ENCODE measurements at places on chromosomes 7 and 10.
A peak's percentile ranks its signal among the peaks of the same experiment; 100 is the strongest.

- no peak for DNase-seq
These were observed 58.1 kb upstream of the LBX1 start for GRCh38 chr10:101287183-101287996.

- DNase-seq, result no peak
These were observed 46.4 kb upstream of the PPP1R3C start for GRCh38 chr10:91679296-91679695.

DNA sequence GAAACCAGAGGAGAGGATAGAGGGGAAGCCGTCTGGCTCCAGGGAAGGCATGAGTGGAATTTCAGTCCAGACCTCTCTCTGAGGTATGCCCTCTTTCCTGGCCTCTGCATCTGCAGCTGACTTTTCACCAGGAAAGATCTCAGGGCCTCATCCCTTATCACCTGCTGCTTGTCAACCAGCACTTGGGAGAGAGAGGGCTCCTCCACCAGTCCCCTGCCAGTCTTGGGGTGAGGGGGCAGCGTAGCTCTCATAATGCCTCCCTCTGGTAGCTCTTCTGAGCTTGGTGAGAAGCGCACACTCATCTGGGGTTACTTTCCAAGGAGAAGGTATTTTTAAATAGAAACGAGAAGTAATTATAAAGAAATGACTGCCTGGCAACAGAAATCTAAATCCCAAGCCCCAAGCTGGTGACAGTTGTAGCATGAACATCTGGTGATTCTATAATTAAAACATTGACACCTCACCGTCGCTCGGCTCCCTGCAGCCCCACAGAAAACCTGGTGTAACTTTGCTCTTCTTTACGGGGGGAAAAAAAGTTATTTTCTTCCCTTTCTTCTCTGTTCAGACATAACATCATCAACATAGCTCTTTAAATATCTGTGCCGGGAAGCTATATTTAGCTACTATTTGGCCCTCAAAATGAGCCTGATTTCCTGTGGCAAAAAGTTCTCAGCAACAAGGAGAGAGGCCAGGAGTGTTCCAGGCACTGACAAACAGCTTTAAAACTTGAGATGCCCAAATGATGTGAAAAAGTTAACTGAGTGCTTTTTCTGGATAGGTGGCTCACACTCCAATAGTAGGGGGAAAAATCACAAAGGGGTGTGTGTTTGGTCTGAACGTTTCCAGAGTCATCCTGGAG is 26.9 kb downstream of the HIP1 start:
- no peak for DNase-seq

GRCh38 chr7:43569424-43569823 is 13.5 kb upstream of the STK17A start:
- no peak for DNase-seq

DNA sequence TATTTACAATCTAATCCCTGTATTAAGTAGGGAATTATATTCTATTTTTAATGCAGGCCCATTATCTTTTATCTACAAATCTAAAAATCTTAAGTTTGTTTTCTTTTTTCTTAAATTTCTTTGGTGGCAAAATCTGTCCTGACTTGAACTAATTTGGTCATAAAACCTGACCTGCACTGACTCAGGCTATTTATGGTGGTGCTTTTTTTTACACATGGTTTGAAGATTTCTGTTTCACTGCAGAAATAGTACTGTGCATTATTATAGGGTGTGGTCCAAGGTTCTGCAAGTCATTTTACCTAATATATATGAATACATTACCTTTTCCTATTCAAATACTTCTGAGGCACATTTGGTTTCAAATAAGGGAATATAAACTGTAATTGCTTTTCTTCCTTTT is 137.0 kb downstream of the CD36 start:
- DNase-seq, result no peak

GRCh38 chr10:111128331-111129180 is 51.7 kb downstream of the ADRA2A start:
- DNase-seq, result no peak

- DNase-seq, result no peak
These were observed at the start of gene C10orf53 for GRCh38 chr10:49679480-49679893. TSS of gene C10orf53 (plus strand) at chr10:49679651. CDS start at chr10:49679698, 47 bp downstream.

DNA sequence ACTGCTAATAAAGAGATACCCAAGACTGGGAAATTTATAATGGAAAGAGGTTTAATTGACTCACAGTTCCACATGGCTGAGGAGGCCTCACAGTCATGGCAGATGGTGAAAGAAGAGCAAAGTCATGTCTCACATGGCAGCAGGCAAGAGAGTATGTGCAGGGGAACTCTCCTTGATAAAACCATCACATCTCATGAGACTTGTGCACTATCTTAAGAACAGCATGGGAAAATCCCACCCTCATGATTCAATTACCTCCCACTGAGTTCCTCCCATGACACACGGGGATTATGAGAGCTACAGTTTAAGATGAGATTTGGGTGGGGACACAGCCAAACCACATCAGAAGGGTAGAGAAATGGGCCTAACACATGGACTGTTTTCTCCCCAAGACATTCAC is 156.3 kb downstream of the CCDC71L start:
- DNase-seq, result no peak

DNA sequence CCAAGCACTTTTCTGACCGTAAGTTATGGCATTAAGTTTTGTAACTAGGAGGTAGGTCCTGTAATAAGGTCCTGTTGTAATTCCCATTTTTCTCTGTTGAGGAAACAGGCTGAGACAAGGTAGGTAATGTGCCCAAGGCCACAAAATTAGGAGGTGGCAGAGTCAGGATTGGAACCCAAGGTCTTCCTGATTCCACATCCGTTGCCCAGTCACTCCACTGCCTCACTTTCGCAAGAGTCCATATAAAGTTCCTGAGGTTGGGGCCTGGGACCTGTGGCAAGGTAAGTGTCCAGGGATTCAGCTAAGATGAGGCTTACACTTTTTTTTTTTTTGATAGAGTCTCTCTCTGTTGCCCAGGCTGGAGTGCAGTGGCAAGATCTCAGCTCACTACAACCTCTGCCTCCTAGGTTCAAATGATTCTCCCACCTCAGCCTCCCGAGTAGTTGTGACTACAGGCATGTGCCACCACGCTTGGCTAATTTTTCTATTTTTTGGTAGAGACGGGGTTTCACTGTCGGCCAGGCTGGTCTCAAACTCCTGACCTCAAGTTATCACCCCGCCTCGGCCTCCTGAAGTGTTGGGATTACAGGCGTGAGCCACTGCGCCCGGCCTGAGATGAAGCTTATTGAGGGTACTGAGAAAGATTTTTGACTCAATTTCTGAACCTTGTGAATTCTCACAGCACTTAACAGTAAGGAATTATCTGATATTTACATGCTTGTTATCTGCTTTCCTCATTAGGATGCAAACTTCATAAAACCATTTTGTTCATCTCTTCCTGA is 20.3 kb upstream of the GNA12 start:
- no peak for DNase-seq

DNA sequence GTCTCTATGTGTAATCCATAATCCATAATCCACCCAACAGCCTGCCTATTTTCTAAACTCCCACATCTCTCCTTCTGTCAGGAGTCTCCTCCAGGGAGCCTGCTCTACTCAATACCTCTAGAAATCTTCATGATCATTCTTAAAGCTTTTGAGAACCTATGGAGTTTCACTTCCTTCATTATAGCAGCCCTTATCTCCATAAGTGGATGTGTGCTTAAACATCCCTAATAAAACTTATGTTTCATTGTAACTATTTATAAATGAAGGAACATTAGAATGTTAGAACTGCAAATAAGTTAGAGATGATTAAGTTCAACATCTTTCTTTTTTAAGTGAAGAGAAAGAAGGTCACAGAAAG is 8.5 kb downstream of the CPED1 start:
- no peak for DNase-seq

- DNase-seq, result no peak
These were observed 46.2 kb upstream of the PDE1C start for GRCh38 chr7:32116436-32116835.

GRCh38 chr7:12322284-12322902 is 81.3 kb downstream of the VWDE start:
- no peak for DNase-seq

GRCh38 chr7:70082099-70082611 is 483.9 kb downstream of the AUTS2 start:
- no peak for DNase-seq

- no peak for DNase-seq
These were observed 71.8 kb downstream of the ZEB1 start for GRCh38 chr10:31390804-31391203.

GRCh38 chr7:135774284-135774683 is 25.7 kb upstream of the FAM180A start:
- no peak for DNase-seq

- DNase-seq, result peak; percentile 68
These were observed 112.5 kb upstream of the RHEB start for GRCh38 chr7:151631953-151632749.

DNA sequence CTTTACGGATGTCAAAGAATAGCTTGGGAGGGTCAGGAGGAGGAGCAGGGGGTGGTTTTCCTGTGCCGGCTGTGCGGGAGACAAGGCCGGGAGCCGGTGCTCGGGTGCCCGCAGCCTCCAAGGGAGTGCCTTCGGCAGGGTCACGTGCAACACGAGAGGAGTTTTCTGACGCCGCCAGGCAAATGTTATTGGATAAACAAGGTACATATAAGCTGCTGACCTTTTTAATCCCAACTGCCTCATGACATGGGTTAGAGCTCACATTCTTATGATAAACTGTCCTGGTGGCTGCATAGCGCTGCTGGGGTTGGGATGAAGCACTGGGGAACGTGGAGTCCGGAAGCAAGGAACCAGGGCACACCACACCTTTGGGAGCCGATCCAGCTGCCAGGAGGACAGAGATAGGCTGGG is 124.8 kb upstream of the PDLIM1 start:
- no peak for DNase-seq

- no peak for DNase-seq
These were observed 549.4 kb upstream of the NRP1 start for GRCh38 chr10:33883881-33884280.

- DNase-seq, result no peak
These were observed 97.5 kb upstream of the PRSS58 start for GRCh38 chr7:142355328-142355727.

DNA sequence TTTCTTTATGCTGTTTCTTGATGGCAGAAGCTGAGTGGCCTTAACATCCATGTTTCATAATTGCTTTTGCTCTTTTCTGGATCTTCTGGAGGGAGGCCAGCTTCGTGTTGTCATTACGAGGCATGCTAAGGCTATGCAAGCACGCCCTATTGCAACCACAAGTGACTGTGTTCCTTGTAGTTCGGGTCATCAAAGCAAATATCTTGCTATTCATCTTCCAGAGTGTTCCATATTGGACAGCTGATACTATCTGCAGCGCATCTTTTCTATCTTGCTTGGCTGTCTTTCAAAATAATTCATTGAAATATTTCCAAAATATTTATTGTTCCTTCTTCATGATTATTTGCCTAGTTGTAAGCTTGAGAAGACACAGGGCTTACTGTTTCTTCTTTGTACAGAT is 5.0 kb downstream of the EPHB6 start:
- DNase-seq, result no peak

DNA sequence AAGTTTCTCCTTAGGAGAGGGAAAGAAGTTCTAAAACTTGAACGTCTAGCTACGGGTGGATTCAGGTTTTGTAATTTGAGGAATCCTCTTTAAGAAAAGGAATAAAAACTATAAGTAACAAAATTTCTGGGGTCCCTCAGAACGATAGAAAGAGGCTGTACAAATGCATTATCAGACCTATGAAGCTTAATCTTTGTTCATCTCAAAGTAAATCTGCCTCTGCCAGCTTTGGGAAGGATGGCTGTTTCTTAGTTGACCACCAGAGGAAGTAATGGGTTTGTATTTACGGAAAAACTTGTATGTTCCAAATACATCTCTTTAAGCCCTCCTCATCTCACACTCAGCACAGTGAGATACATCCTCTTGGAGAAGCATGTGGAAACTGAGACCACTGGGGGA is 864 bp downstream of the PSTK start:
- DNase-seq, result no peak

GRCh38 chr7:23065974-23066373 is 39.6 kb upstream of the KLHL7 start:
- DNase-seq, result no peak

DNA sequence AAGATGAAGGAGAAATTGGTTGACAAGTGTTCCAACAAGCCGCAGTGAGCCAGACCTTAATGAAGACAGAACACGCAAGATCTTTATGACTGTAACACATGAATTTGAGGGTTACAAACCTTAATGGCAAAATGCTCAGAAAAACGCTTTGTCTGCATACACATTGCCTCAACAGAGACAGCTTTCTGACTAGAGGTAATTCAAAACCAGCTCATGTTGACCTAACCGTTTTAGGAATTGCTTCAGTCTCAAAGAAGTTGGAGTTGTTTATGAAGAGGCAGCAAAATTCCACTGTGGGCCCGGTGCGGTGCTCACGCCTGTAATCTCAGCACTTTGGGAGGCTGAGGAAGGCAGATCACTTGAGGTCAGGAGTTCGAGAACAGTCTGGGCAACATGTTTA is 2.2 kb upstream of the GTF2I start:
- no peak for DNase-seq

DNA sequence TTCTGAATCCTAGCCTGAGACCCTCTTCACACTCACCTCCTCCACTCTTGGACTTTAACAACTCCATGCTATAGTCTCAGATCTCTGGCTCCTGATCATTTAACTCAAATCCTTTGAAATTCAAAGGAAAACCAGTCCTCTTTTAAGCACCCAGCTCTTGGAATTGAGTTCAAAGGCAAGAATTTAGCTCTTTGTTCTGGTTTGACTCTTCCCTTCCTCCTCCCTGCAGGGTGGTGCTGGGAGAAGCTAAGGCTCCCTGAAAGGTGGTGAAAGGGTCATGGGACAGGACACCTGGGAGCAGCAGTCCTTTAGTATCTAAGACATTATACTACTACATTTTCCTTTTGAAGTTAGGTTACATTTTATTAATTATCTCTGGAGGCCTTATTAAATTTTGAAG is 259.4 kb downstream of the CCSER2 start:
- no peak for DNase-seq

- no peak for DNase-seq
These were observed 145.1 kb downstream of the TMEM178B start for GRCh38 chr7:141218941-141219340.

- no peak for DNase-seq
These were observed 36.2 kb upstream of the RET start for GRCh38 chr10:43040482-43041256.

DNA sequence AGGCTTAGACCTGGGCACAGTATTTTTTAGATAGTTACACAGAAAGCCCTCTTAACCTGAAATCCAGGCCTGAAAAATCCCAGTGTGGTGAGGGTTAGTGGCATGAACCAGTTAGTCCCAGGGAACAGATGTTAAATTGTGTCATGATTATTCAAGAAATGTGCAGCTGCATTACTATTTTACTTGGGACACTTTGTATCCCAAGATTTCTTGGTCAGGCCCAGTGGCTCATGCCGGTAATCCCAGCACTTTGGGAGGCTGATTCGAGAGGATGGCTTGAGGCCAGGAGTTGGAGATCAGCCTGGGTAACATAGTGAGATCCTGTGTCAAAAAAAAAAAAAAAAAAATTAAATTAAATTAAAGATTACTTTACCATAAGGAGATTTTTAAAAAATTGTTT is 36.0 kb upstream of the OTUD1 start:
- no peak for DNase-seq
